ENCODE measurements at places on chromosomes 1 and 21.

GRCh38 chr1:66933887-66934700 lies 9.3 kb downstream of the MIER1 start:
- no peak for DNase-seq

GRCh38 chr1:17081439-17081838 lies 27.6 kb upstream of the SDHB start:
- DNase-seq = no peak

DNA sequence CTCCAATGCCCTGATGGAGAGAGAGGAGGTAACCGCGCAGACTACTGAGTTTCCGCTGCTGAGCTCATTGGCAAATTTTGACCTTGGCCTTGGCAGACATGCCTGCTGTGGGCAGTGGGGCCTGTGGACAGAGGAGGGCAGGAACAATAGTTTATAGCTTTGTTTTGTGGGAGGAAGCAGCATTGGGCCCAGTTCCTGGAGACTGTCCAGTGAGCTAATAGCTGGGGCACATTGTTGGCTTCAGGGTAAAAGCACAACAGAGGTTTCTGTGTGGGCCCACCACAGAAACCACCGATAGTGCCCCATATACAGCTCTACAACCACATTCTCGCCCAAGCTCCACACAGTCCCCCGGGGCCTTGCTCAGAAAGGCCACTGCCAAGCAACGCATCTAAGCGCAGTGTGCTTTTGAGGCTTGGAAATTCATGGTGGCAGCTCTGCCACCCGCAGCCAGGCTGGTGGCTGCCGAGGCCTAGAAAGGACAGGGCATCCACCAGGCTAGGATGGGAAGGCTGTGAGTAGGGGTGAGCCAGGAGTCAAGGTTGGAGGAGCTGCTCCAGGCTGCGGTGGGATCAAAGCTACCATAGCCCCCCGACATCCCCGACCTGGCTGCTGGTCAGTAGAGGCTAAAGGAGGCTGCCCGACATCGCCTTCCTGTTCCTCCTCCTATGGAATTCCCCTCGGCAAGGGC lies 43.2 kb downstream of the NEK2 start:
- DNase-seq = no peak

- peak; percentile 27 for DNase-seq
Observed at GRCh38 chr1:39378377-39378776, 113.1 kb upstream of the BMP8A start.

GRCh38 chr21:17461014-17461413 lies 51.8 kb upstream of the CXADR start:
- DNase-seq = no peak

DNA sequence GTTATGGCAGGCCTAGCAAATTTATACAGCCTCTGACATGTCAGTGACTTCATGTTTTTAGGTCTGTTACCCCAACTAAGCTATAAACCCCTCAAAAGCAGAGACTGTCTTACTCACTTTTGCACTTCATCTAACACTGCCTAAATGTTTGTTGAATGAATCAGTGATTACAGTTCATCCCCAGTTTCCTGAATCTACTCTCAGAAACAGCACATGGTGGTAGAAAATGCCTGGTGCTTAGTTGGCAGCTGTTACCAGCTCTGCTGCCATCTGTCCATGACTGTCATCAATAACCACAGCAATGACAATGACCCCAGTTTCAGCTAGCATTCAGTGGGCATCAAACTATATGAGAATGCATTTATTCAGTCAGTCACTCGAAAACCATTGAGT lies 110.5 kb upstream of the SERBP1 start:
- DNase-seq = no peak

- DNase-seq = no peak
Observed at GRCh38 chr1:62349470-62350233, 30.4 kb upstream of the KANK4 start.

- DNase-seq = no peak
Observed at GRCh38 chr1:233582439-233582838, 31.5 kb upstream of the KCNK1 start.

GRCh38 chr1:181255270-181255929 lies 166.9 kb downstream of the IER5 start:
- no peak for DNase-seq

DNA sequence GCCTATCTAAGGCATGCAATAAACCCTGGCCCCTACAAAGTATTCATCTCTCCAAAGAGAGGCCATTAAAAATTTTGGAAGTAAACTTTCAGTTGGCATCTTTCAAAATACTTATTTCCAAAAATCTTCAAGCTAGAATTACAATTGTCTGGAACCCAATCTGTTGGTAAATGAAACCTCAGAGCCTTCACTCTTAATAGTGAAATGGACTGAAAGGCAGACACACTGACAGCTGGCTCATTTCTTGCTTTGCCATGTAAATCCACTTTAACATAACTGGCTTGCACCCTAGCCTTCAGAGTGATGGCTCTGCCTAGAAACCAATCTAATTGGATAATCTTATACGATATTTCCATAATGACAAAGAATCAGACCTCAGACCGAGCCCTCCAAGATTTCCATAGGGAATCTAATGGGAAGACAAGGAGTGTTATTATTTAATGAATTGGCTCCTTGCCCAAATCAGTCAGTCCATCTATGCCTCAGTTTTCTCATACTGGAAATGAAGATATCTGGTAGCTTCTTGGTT lies 9.2 kb upstream of the PALMD start:
- no peak for DNase-seq

DNA sequence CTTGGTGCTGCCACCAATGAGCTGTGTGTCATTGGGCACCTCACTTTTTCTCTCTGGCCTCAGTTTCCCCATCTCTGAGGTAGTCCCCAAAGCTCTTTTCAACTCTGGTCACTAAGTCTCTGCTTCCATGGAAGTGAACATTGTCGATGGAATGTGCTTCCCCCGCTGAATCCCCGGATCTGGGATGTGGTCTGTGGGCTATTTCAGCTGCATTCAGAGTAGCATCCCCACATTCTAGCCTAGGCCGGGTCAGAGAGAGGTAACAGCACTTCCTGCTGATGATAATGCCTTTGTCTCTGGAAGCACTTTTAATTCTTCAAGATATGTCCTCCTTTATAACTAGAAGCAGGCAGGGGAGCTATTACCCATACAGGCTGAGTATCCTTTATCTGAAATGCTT lies 29.8 kb downstream of the RASSF5 start:
- DNase-seq = no peak

- no peak for DNase-seq
Observed at GRCh38 chr1:233916706-233917105, 12.2 kb downstream of the SLC35F3 start.

- DNase-seq = no peak
Observed at GRCh38 chr1:206112600-206113301, 4.4 kb downstream of the AVPR1B start.

- DNase-seq = no peak
Observed at GRCh38 chr1:44820328-44821239, 12.3 kb downstream of the BTBD19 start.

DNA sequence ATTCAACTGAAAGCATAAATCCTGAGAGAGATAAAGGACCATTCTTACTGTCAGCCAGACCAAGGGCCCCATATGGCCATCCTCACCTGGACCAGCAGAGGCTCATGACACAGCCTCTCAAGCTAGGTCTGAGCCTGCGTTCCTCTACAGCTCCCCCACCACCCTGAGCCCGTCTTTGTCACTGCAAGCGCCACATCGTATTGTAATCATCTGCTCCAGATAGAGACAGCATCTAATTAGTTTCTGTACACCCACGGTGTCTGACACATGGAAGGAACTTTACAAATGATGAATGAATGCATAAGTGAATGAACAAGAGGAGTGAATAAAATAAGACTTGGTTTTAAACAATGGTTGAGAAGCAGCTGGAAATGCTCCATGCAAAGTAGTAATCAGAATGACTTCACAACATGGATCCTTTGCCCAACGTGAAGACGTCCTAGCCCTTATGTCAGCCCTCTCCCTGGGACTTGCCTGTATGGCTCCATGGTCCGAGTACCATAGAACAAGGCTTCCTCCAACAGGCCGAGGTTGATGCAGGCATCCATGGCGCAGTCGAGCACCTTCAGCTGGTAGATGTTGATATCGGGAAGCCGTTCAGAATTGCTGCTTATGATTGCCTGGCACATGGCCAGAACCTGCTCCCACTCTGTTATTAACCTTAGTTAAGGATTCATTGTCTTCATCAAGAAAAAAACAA lies 648.9 kb downstream of the SMYD3 start:
- DNase-seq = no peak

- DNase-seq = peak; percentile 59
Observed at GRCh38 chr1:229271448-229272159, 693 bp downstream of the RAB4A start.

DNA sequence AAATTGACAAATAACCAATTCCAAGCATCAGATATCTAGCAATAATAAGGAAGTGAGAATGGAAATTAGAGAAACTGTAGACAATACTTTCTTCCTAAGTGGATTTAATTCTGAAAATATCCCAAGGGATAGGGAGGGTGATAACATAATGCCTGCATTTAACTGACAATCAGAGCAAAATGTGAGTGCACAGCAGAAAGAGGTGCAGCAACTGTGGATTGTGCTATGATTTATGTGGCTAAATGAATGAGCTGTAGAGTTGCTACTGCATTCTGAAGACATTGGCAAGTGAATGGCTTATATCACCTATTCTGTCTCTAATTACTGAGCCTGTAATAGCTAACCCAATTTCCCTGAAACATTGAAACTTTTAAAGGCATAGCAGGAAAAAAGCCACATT lies 39.0 kb downstream of the OLFM3 start:
- DNase-seq = no peak

DNA sequence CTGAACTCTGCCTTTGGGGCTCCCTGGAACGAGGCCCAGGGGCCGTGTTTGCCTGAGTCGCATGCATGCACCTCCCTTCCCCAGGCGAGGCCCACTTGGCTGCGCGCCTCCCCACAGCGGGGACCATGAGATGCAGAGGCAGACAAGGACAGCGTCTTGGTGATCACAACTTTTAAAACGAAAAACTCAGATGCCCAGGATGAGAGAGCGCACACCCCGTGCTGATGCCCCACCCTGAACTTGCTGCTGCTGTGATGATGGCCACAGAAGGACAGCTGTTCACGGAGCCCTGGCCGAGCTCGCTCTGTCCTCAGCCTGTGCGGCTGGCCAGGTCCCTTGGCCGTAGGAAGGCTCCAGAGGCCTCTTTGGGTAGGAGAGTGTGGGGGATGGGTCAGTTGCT lies 11.4 kb upstream of the PRMT2 start:
- no peak for DNase-seq

GRCh38 chr1:11198851-11199594 lies 9.9 kb downstream of the ANGPTL7 start:
- no peak for DNase-seq
